ENCODE measurements at places on chromosomes 6 and 20.

- DNase-seq = no peak
Observed at GRCh38 chr6:95133578-95133977, 443.8 kb upstream of the MANEA start.

GRCh38 chr6:130063806-130064205 lies 45.4 kb downstream of the L3MBTL3 start:
- no peak for DNase-seq

GRCh38 chr20:1134355-1134754 lies 16.0 kb downstream of the PSMF1 start:
- DNase-seq = no peak

GRCh38 chr6:55210952-55211351 lies 36.6 kb downstream of the HCRTR2 start:
- no peak for DNase-seq

DNA sequence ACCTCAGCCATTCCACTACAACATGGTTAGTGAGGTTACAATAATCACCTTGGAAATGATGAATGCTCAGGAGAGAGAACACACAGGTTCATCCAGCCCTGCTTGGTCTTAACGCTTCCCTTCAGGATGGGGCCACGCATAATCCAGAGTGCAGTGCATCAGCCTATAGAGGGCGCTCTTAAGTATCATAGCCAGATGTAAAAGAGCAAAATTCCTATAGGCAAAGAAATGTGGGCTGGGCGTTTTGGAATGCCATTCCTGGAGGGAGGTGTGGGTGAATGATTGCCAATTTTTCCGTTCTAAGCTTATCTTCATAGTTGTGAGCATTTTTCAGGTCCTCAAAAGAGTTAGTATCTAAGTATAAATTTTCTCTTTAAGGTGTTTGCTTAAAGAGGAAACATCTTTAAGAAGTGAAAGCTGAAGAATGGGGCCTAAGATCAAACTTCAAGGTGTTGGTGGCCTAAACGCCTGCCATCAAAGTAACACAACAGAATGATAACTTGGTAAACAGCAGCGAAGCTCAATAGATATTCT lies 1.8 kb downstream of the RIPOR2 start:
- DNase-seq = peak; percentile 29

DNA sequence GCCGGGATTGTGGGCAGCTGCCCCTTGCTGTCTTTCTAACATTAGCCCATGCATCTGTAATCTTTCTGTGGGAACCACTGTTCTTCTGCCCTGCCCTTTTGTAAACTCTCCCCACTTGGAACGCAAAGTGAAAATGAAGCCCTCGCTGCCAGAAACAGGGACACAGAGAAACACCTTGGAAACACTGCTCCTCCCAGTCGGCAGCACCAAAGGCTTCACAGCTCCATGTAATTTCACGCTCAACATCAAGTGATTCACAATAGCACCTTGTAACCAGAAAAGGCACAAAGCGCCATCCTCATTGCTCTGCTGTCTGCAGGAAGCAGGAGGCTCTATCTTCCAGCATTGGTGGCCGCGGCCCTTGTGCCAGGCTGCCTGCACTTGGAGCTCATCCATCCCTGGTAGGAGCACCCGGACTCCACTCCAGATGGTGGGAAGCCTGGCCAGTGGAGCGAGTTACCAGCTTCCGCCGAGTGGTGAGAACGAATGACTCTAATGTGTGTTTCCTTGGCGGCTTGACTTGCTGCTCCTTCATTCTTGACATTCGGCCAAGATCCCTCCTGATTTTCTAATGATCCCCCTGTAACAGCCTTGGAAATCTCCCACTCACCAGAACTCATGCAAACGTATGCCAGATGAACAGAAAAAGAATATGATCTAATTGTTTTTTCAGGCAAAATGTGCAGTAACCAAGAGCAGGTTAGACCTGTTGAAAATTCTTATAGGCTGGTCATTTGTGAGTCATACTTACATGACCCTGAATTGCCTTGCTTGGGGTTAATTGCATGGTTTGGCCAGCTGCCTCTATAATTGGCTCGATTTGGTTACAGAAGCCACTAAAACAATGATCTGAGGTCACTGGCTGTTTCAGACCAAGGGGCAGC lies 169.1 kb upstream of the CDYL start:
- DNase-seq = no peak

DNA sequence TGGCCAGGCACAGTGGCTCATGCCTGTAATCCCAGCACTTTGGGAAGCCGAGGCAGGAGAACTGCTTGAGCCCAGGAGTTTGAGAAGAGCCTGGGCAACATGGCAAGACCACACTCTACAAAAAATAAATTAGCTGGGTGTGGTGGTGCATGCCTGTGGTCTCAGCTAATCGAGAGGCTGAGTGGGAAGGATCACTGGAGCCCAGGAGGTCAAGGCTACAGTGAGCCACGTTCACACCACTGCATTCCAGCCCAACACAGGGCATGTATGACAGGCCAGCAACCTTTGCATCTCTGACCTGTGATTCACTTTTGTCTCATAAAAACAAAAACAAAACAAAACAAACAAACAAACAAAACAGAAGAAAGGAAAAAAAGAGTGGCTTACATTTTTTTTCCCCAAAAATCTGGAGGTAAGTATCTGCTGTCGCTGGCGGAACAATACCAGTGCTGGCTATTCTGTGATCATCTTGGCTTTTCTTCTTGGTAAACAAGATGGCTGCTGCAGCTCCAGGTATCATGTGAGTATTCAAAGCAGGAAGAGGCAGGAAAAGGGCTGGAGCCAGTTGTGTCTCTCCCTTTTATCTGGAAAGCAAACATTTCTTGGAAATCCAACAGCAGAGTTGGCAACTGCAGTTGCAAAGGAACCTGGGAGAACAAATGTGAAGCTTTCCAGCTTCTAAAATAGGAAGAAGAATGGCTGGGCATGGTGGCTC lies 40.4 kb upstream of the ZMYND8 start:
- no peak for DNase-seq

GRCh38 chr20:63857764-63858392 lies 3.4 kb upstream of the ABHD16B start:
- DNase-seq = no peak

GRCh38 chr6:8860671-8861070 lies 425.3 kb upstream of the SLC35B3 start:
- no peak for DNase-seq

DNA sequence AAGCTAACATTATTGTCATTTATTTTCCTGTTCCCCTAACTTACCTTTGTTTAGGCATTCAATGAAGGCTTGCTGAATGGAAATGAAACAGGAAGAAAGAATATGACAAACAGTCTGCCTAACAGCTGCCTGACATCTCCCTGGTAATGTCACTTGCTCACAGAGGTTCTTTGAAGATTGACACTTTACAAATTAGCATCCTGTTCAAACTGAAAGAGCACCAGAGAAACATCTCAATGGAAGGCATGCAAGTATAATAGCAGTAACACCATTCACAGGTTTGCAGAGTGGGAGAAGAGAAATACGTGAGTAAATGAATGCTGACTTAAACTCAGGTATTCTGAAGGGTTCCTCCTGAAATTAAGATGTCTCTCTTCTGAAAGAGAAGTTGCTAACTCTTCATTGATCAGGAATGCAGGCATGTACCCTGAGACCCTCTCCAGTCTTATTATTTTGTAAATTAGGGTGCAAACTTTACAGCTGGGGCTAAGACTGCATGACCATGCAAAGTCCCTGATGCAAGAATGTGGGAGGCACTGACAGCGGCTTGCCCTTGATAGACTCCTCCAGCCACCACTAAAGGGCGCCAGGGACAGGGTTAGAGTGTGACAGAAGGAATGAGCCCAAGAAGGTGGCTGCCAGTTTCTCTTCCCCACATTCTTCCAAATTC lies 1.3 kb upstream of the SMLR1 start:
- no peak for DNase-seq

DNA sequence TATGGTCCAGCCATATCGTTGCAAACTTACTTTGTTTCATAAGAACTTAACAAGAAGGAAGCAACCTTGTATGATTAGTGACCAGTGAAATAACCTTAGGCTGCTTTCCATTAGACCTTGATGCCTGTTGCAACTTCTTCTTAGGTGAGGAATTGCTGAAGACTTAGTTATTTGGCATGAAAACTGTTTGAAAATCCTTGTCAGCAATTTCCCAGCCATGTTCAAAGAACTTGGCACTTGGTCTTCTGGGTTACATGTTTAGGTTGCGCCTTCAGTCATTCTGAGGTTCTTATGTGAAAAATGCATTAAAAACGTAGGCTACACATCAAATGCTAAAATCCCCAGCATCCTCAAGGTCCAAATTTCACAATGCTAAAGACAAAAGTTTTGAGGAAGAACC lies 232.0 kb upstream of the CEP162 start:
- DNase-seq = no peak

DNA sequence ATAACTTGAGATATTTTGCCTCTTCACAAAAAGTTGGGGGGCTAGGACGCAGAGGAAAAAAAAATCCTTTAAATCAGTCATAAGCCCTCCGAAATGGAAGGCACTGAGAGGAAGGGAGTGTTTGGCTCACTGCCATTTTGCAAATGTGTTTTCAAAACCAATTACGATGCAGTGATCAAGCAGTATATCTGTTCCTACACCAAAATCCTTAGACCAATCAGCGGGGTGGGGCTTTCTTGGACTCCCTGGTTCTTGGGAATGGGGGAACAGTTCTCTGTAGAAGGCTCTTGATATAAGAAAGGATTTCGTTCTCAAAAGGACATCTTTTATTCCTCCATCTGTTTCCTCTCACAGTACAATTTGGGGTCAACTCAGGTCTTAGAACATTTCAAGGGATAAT lies 478.6 kb upstream of the JARID2 start:
- no peak for DNase-seq

GRCh38 chr20:17171746-17172280 lies 55.0 kb upstream of the PCSK2 start:
- DNase-seq = no peak

DNA sequence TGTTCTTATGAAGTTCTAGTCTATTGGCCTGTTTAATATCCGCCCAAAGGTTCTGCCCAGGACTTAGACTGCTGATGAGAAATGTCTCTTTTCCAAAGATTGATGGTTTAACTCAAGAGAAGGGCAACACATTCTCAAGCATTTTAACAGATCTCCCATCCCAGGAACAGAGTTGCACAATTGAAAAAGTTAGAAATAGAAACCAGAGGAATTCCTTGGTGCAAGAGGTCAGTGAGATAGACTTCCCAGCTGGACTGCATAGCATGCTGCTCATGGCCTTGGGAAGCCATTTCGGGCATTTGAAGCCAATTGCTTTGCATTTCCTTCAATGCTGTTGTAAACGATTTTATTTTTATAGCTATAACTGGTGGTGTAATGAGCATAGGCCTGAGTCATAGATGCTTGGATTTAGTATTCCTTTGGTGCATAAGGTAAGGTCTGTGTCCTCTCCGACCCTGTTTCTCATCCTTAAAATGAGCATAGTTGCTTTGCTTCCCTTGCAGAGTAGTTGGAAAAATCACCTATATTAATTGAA lies 292.2 kb upstream of the JAG1 start:
- DNase-seq = no peak

DNA sequence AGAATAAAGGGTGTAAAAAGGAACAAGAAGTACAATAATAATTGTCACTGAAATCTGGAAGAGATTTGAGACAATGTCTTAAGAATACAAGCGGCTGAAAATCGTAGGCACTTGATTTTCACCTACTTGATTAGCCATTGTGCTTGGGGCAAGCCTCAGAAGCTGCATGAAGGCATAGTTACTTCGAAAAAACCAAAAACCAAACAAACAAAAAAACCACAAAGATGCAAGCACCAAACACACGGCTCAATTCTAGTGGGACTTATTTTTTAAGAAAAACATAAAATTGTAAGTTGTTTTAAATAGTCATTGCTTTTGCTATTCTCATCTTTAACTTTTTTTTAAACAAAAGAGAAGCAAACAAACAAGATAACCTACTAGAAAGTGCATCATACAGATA lies 235.6 kb downstream of the OGFRL1 start:
- DNase-seq = no peak

- no peak for DNase-seq
Observed at GRCh38 chr6:44824567-44824966, 437.1 kb downstream of the CDC5L start.

GRCh38 chr6:26441977-26442376 lies 1.7 kb downstream of the BTN3A3 start:
- no peak for DNase-seq

GRCh38 chr6:10561611-10562199 lies 40.6 kb downstream of the GCNT2 start:
- no peak for DNase-seq

GRCh38 chr20:34998331-34998950 lies 42.8 kb downstream of the MYH7B start:
- DNase-seq = no peak

DNA sequence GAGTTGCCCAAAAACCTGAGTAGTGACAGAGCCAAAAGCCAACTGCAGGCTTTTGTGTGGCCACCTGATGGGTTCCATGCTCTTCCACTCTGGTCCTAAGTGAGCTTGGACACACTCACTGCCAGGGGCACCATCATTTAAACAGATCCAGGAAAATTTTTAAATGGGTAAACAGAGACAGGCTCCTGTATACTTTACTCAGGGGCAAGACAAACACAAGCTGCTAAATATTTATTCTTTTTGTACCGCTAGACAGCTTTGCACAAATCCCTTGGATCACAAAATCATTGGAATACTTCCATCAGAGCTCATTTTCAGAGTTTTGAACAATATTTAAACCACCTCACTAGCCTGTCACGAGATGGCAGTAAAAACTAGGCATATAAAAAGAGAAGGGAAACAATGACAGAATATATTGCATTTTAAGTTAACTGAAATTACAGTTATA lies 31.4 kb downstream of the GCLC start:
- no peak for DNase-seq

DNA sequence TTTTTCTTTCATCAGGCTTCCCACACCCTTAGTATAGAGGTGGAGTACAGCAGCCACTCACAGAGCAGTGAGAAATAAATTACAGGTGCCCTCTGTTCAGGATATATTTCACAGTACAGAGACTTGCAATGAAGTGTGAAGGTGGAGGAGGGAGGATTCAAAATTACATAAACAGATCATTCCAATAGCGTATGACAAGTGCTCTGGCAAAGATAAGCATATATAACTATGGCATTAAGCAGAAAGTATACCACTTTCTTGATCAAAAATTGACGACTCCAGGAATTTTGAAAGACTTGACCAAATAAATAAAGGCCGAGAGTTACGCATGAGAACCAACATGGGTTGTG lies 108.7 kb downstream of the GPX5 start:
- DNase-seq = no peak

DNA sequence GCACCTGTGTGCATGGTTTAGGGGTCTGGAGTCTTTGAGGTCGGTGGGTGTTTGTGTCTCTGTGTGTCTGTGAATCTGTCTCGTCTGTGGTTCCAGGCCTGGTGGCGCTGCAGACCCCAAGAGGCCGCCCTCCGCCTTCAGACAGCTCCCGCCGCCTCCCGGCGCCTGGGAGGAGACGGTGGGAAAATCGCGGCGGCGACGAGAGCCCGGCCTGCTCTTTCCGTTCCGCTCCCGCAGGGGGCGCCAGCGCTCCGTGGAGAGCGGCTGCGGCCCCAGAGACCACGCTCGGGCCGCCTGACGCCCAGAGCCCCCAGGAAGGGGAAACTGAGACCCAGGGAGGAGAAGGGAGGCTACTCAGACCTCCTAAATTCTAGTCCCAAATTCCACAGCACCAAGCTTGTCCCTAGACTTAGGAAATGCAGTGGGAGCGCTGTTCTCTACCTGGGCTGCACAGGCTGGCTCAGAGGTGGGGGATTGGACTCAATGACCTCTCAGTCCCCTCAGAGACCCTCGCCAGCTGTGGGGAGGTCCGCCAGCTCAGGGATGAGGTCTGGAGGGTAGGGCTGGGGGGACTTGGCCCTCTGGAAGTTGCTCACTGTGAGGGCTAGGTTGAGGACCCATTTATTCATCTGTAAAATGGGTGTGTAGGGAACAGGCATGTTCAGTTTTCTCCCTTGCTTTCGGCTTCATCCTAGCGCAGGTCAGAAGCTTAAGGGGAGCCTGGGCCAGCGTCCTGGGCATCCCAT lies 36.9 kb upstream of the BLCAP start:
- peak; percentile 15 for DNase-seq

GRCh38 chr6:156421933-156422332 lies 355.2 kb upstream of the ARID1B start:
- no peak for DNase-seq
